Activated naive CD4-positive, alpha-beta T cell treated with anti-CD3 and anti-CD28 coated beads for 36 hours (primary cell): ENCODE measurements at places on chromosomes 13 and 19. TPM values are rescaled to one million over a fixed set of nuclear protein-coding genes. Genes with fewer than 3 reads are reported as not detected.

- no peak overlapping the region for H3K27ac ChIP-seq
- no peak for DNase-seq
Measured at GRCh38 chr19:28544451-28545261, 668.3 kb downstream of the UQCRFS1 start.

DNA sequence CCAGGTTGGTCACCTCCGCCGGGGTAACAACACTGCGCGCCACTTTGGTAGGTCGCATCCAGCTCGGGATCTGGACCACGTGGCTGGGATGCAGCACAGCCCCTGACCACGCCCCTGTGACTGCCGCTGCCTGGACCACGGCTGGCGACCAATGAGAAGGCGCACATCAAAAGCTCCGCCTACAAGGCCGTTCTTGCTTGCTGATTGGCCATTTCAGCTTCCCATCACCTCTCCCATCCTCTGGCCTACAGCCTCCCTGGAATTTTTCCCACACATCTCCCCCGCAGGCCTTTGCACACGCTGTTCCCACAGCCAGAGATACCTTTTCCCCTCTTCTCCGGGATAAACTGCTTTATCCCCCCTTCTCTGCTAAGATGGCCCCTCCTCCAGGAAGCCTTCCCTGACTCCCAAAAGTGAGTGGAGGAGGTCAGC, 12.5 kb upstream of the MAP1S start:
- DNase-seq: no peak
- H3K27ac ChIP-seq: no peak overlapping the region
- H3K4me3 ChIP-seq: no peak overlapping the region
- no peaks in the 10 kb centered on the region for H3K4me1 ChIP-seq

- H3K36me3 ChIP-seq: no peaks in the 10 kb centered on the region
- no peak for DNase-seq
- H3K4me3 ChIP-seq: no peak overlapping the region
- H3K27ac ChIP-seq: no peak overlapping the region
Measured at GRCh38 chr19:47398707-47399597, 20.4 kb downstream of the MEIS3 start.

DNA sequence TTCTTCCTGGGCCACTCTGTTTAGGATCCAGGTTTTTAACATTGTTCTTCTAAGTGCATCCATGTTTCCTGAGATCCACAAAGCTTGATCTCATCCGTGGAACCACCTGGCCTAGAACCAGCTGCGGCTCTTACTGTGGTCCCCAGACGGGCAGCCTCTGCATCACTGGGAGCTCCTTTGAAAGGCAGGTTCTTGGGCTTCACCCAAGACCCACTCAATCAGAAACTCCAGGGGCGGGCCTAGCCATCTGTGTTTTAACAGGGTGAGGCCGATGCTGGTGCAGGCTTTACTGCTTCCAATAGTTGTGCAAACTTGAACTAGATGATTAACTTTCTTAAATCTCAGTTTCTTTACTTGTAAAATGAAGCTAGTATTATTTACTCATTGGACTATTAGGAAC, 605.7 kb downstream of the FGF9 start:
- H3K4me1 ChIP-seq: peaks cover 10% of the 10 kb centered on the region
- H3K4me3 ChIP-seq: no peak overlapping the region
- DNase-seq: no peak
- H3K27me3 ChIP-seq: no peaks in the 10 kb centered on the region
- no peak overlapping the region for H3K27ac ChIP-seq

- no peak overlapping the region for H3K4me3 ChIP-seq
- H3K36me3 ChIP-seq: no peaks in the 10 kb centered on the region
- H3K4me1 ChIP-seq: no peaks in the 10 kb centered on the region
Measured at GRCh38 chr19:27681972-27682371, 1531.0 kb downstream of the UQCRFS1 start.

DNA sequence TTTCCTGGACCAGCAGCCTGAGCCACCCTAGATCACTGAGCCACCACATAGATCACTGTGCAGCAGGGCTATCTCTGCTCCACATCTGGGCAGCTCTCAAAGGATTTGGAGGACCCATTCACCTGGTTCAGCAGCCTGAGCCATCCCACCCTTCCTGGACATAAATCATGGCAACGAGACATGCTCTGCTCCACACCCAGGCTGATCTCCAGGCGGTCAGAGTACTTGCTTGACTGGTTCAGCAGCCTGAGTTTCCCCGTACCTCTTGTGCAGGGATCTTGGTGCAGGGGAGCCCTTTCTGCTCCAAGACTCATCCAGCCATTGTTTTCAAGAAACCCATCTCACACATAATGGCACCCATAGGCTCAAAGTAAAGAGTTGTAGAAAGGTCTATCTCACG, 195.3 kb downstream of the LIG4 start:
- no peaks in the 10 kb centered on the region for H3K4me1 ChIP-seq
- H3K4me3 ChIP-seq: no peak overlapping the region
- H3K27ac ChIP-seq: no peak overlapping the region
- H3K27me3 ChIP-seq: no peaks in the 10 kb centered on the region
- peaks cover 3% of the 10 kb centered on the region for H3K36me3 ChIP-seq

Gene ADPRHL1
- 0.57 TPM for total RNA-seq

GRCh38 chr19:16586991-16587832, 15.0 kb upstream of the SLC35E1 start:
- H3K27me3 ChIP-seq: no peaks in the 10 kb centered on the region
- peaks cover 3% of the 10 kb centered on the region for H3K36me3 ChIP-seq
- peak; percentile 84 for DNase-seq
- peaks cover 80% of the 10 kb centered on the region for H3K4me1 ChIP-seq
- peak overlapping the region; percentile 79 for H3K4me3 ChIP-seq
